ENCODE measurements at places on chromosomes 7 and 10.

- no peak for DNase-seq
Measured at GRCh38 chr10:130108934-130109604, 1.6 kb downstream of the C10orf143 start.

DNA sequence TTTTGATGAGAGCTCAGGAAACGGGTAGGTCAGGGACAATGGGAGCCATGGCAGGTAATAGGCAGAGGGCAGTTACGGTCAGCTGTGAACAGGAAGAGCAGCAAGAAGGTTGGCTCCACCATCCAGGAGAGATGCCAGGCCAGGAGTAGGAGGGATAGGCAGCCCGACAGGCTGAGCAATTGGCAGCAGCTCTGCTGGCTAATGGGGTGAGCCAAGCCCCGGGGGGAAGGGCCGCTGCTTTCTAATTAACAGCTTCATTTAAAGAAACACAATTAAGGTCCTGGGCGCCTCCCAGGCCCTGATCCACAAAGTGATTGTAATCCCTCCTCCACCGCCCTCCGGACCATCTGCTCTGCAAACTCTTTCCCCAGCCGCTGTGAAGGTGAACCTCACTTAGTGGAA lies 23.7 kb downstream of the SH2B2 start:
- DNase-seq, result no peak

- DNase-seq, result peak; percentile 93
Measured at GRCh38 chr10:126017961-126018560, 121.7 kb downstream of the FANK1 start.

DNA sequence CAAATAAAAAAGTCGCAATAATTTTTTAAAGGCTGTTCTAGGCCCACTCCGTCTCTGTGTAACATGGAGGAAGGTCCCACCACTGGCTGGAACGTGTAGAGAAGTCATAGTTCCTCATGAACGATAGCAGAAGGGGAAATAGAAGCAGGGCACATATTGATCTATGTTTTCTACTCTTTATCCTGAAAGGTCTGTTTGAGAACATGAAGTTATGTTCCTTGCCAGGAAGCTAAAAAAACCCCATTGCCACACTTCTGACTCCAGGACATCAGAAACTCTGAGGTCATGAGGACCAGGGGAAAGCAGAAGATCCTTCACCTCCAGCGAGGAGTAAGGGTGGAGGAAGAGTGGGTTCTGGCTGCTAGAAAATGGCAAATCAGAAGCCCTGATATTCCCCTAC lies 10.8 kb downstream of the ANKRD22 start:
- DNase-seq, result no peak

- no peak for DNase-seq
Measured at GRCh38 chr7:77262316-77262715, 62.7 kb upstream of the FGL2 start.

- DNase-seq, result peak; percentile 83
Measured at GRCh38 chr7:94823947-94824346, 83.4 kb upstream of the PPP1R9A start.

Data from kidney tubule cell (primary cell).